ENCODE measurements at places on chromosomes 12 and 14.
A peak's percentile ranks its signal among the peaks of the same experiment; 100 is the strongest.

GRCh38 chr12:9699269-9699897, 29.9 kb downstream of the CLEC2D start:
- DNase-seq = no peak

- DNase-seq = no peak
Measured at GRCh38 chr14:40119765-40120164, 687.5 kb upstream of the FBXO33 start.

- no peak for DNase-seq
Measured at GRCh38 chr12:77070800-77071449, 5.6 kb upstream of the E2F7 start.

GRCh38 chr14:100406505-100407131, 83.5 kb downstream of the SLC25A47 start:
- peak; percentile 57 for DNase-seq
